ENCODE measurements at places on chromosomes 4 and X. TPM values are rescaled to one million over a fixed set of nuclear protein-coding genes. Genes with fewer than 3 reads are reported as not detected.

GYPB gene
- total RNA-seq = 0.91 TPM

- DNase-seq = no peak
Observed at GRCh38 chr4:15964159-15964558, 1.2 kb upstream of the FGFBP2 start.

CTAG1B gene
- total RNA-seq = not detected

SSX4 gene
- total RNA-seq = not detected

CLIC2 gene
- 0.15 TPM for total RNA-seq

DNA sequence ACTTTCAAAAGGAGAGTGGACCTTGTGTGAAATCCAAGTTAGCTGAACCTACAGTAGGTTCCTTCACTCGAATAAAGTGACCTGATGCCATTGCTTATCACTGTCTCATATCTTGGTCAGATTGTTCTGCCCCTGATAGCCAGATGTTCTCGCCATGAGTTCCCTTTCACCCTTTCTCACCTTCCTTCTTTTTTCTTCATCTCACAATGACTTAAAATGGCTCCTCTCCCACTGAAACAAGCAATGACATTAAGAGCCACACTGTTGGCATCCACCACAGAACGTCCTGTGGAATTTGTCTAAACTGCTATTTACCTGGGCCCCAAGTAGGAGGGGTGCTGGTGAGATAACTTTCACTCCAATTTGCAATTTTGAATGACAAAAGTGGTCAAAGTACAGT lies 227.6 kb upstream of the PPP1R2C start:
- DNase-seq = no peak

RAB9B gene
- total RNA-seq = 0.75 TPM

MAGED1 gene
- total RNA-seq = 31.5 TPM

GRCh38 chr4:139515531-139515958 lies 40.5 kb downstream of the SETD7 start:
- no peak for DNase-seq

- DNase-seq = no peak
Observed at GRCh38 chr4:36010397-36010929, 233.9 kb downstream of the ARAP2 start.

DNA sequence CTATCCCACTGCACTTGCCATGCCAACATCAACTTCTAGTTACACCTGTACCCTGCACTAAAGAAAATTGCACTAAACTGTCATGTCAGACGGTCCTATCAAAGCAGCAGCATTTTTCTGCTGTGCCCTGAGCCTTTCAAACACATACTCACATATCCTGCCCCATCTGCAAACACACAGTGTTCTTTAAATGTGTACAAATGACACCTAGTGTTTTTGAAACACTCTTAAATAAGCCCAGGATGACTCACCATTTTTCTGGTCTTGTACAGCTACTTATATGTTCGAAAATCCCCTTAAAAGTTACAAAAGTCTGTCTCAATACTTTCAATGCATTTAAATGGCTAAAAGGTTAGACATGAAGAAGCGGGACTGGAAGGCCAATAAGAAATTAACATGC lies 346.7 kb upstream of the PPARGC1A start:
- no peak for DNase-seq
